NCI-H187 treated with DMSO at 0.1 percent for 48 hours (cell line): ENCODE measurements at places on chromosomes 16 and 17.

DNA sequence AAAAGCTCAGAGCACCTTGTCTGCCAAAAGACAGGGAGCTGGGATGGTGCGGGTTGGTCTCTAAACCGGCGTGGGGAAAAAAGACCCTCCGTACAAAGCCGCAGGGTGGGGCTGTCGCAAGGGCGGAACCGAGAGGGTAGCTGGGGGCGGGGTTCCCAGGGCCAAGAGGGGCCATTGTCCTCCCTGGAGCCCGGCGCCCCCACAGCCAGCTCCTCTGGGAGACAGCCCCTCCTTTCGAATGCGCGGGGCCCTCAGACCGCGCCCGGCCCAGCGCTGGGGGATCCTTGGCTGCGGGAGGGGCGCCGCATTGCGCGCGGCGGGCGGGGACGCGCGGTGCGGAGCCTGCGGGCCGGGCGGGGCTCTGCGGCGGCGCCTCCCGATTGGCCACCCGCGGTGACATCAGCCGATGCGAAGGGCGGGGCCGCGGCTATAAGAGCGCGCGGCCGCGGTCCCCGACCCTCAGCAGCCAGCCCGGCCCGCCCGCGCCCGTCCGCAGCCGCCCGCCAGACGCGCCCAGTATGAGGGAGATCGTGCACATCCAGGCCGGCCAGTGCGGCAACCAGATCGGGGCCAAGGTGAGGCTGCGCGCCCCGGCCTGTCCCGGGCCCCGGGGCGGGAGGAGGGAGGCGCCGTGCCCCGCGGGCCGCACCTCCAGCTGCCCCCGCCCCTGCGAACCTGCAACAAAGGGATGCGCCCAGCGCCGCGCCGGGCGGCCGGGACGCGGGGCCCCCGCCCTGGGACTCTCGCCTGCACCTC, at the start of gene TUBB3:
TUBB3 (plus strand) TSS at position 459 of the 756 bp plus-strand sequence; CDS start at position 519, 60 bp downstream.
- DNase-seq: no peak

DNA sequence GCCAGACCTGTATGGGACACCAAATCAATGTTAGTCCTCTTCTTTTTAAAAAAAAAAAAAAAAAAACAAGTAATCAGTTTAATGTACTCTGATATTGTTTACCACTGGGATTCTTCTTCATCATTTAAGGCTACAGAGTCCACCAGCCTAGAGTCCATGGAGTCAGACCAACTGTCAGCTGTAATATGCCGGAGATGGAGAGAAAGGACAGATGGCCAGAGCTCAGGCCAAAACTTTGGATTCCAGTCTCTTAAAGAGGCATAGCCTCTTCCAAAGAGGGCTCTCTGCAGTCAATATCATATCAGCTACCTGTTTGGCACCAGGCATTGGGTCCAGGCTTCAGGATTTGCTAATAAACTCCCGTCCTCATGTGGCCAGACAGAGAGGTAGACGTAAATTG, 469.6 kb upstream of the HSBP1 start:
- DNase-seq: no peak

- no peak for DNase-seq
These were observed 5.9 kb downstream of the KRT17 start for GRCh38 chr17:41618341-41619035.

GRCh38 chr16:3830625-3831254, 49.8 kb downstream of the CREBBP start:
- DNase-seq: no peak

DNA sequence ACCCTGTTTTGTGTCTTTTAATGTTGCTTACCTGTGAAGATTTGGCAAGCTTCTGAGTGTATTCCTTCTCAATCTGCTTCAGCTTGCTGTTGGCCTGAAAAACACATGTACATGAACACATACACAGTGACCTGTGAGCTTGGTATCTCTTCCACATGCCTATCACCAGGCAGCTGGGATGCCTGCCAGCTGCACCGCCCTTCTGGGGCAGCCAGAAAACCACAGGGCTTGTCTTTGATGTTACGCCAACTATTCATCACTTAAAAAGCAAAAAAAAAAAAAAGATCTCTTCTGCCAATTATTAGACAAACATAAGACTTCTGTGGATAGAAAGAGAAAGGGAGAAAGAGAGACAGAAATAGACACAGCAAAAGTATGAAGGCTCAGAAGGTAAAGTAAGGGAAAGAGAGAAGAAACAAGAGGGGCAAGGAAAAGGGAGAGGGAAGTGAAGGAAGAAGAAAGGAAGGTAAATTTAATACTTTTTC, 189.2 kb upstream of the AXIN2 start:
- no peak for DNase-seq

DNA sequence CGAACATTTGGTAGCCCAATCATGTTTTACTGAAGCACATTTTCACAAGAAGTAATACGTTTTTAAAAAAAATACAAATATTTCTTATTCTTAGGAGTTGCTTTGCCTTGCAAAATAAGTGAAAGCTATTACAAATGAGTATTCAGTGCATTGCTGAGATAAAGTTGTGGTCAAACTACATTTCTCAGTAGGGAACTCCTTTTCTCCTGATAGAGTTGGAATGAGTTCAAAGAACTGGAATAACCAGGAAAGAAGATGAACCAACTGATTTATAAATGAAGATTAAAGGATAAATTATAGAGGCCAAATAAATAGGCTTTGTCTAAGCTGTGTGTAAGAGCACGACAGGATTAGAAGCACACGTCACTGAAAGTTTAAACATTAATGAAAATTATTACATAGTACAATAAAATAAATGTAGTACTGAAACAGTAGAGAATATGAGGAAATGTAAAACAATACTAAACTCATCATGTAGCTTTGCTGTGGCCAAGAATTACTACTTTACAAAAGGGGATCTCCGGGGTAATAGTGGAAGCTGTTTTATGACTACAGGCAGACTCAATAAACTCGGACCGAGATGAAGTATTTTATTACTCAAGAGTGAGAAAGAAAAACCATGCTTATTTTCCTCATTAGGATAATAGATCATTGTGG, 73.6 kb downstream of the KCNJ2 start:
- no peak for DNase-seq

- DNase-seq: no peak
These were observed 24.9 kb downstream of the ITGB3 start for GRCh38 chr17:47278561-47278960.

DNA sequence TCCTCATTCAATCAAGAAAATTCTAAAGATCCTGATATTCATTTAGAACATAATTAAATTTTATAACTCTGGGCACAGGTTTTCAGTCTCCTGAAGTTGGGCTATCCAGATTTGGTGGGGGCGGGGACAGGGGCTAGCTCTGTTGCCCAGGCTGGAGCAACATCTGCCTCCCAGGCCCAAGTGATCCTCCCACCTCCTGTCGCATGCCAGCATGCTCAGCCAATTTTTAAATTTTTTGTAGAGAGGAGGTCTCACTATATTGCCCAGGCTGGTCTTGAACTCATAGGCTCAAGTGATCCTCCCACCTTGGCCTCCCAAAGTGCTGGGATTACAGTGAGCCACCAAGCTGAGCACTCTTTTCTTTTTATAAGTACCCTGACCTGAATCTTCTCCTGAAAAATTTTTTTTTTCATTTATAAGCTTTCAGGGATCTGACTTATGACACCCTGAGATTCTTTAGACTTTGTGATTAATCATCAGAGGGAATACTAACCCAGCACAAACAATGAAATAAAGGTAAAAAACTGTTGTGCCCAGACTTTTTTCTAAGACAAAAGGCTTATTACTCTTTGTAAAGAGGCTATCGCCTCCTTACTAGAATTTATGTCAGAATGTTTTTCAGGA, 62.6 kb downstream of the TUBD1 start:
- no peak for DNase-seq

DNA sequence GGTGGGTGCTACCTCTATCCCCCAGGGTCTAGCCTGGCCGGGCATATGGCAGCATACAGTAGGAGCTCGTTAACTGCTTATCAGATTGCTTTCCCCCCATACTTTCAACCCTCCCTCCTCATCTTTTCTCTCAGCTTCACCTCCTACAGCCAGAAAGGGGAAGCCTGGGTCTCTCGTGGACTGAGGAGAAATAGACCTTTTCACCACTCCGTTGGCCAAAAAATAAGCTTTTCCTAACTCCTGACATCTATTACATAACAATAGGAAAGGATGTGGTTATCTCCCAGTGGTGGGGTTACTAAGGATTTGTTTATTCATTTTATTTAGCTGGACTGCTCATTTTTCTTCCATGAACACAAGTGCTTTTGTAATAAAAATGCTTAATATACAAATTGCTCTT, 9.0 kb upstream of the CXCL16 start:
- no peak for DNase-seq

GRCh38 chr17:75396796-75397195, 8.7 kb downstream of the GRB2 start:
- DNase-seq: no peak

GRCh38 chr16:603933-604332, 14.1 kb downstream of the RAB40C start:
- no peak for DNase-seq

DNA sequence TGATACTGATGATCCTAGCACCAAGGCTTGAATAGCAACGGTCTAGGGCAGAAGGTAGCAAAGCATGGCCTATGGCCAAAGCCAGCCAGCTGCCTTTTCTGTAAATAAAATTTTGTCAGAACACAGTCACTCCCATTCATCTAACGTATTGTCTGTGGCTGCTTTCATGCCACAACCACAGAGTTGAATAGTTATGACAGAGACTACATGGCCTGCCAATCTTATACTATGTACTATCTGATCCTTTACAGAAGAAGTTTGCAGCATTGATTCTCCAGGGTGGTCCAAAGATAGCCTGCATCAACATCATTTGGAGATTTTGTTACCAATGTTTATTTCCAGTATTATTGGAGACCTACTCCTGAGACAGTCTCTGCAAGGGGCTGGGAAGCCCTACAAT, 19.9 kb upstream of the MMD start:
- DNase-seq: no peak

GRCh38 chr16:68658341-68658973, 13.3 kb downstream of the CDH3 start:
- no peak for DNase-seq

DNA sequence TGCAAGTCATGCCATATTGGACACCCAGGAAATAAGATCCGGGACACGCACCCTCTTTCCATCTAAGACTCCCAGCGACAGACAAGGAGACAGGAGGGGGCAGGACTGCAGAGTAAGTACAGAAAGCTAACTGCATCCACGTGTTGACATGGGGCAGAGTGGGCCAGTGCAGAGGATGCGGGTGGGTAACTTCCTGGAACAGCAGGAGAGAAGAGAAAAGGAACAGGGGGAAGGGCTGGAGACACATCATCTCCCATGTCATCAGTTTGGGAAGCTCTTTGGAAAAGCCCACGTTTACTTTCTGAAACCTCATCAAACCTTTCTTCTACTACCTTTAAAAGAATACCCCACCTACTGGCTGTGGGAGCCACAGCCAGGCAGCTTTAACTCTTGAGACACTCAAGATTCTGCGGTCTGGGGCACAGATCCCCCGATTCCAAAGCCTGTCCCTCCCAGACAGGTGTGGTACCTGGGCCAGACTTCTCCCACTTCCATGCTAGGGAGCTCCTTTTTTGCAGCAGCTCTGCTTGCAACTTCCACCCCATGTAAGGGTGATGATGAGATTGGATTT, 273.5 kb upstream of the RPL38 start:
- no peak for DNase-seq

DNA sequence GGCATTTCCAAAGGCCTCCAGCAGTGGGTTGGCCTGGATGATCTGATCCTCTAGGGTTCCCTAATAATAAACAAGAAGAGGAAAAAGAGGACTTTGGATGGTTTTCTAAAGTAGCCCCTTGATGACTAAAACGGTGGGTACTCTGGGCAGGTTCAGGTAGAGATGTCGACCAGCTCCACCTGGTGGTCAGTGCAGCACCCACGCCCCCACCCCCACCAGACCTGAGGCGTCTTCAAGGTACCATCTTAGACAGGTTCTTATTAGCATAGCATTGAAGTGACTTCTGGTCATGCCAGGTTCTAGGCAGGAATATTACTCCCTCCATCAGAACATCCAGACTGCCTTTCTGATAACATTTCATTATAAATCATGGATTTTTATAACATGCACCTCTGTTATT, 15.0 kb downstream of the MYH13 start:
- no peak for DNase-seq

DNA sequence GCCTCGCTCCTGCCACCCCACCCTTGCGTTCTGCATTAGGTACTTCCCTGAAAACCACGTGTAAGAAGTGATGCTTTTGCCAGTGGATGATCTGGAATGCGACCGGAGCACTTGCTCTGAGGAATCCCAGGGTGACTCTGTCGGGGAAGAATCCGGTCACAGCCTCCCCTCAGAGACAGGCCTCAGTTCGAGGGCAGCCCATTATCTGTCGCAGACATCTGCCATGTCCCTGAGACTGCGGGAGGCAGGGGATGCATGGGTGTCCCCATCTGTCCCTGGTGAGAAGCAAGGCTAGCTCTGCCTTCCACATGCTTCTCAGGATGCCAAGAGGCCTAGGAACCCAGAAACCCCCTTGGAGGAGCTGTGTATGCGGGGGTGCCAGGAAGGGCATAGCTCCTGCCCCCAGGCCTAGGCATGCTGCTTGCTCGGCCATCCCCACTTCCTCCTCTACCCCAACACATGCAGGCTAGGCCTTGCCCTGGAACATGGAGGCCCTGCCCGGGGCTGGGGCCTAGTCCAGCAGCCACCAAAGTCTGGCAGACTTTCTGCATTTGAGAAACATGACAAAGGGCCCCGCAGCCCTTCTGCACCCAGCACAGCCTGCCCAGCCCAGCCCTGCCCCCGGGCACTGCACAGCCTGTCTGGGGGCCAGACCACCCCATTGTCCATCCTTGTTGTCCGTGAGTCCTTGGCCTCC, 20.5 kb downstream of the MNT start:
- DNase-seq: no peak

DNA sequence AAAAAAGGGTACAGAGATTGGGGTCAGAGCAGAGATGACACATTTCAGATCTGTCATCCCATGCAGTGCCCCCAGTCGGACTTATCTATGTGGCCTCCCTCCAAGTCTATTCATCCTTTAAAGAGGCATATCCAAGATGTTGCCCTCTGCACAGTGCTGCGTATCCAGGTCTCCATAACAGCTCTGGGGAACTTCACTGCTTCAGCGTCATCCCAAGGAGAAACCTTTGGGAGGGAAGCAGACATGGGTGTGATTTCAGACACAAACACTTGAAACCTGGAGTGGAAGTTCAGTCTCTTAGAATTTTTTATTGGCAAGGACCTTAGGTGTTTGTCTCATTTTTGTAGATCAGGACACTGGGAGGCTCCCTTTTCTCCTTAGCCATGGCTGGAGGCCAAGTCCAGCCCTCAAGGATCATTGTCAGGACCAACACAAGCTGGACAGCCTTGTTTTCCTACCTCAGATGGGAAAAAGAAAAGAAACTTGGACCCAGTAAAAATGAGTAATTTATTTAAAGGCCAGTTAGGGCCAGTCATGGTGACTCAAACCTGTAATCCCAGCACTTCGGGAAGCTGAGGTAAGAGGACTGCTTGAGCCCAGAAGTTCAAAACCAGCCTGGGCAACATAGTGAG, 23.9 kb upstream of the NLK start:
- DNase-seq: no peak

DNA sequence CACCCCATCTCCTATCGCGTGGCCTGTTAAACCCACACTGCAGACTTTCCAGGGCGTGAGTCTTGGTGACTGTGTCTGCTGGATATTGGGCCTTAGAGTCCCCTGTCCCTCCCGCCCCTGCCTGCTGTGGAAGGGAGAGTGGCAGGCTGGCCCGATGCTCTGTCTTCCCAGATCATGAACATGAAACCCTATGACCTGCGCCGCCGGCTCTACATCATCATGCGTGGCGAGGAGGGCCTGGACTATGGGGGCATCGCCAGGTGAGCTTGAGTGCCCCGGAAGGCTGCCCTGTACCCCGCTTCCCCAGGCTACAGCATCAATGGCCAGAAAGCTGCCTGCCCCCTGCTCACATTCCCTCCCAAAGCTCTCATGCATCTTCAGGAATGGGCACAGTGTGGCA, 19.5 kb upstream of the CLEC18A start:
- DNase-seq: no peak

- no peak for DNase-seq
These were observed 4.2 kb downstream of the HID1 start for GRCh38 chr17:74968361-74968780.
